ENCODE measurements at places on chromosomes 3 and 15. TPM values are rescaled to one million over a fixed set of nuclear protein-coding genes. Genes with fewer than 3 reads are reported as not detected.

DNA sequence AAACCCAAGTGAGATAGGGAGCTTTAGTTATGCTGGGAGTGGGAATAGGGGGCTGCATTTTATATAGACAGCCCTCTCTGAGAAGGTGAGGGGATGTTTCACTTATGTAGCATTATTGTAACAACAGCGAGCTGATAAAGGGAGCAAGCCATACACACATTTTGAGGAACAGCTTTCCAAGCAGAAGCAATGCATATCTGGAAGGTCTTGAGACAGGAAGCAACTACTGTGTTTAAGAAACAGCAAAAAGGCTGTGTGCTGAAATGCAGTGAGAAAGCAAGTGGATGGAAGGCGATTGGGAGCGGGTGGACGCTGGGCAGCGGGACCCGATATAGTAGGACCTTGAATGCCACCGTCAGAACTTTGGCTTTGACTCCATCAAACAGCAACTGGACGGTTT lies 155.9 kb upstream of the TBL1XR1 start:
- no peak for DNase-seq

DNA sequence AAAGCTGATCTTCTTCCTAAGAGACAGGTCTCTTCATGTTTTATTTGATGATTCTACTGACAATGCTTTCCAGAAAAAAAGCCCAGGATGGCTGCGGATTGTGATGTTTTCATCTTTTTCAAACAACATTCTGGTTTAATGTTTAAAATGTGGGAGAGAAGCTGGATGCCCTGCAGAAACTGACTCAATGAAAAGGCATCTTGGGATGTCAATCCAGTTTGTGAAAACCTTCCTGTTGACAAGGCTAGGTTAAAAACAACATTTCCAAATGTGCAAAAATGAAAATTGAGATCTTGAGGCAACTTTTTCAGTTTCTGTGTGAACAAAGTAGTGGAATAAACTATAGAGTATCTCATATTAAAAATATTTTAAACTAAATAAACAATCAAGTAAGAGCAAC lies 156.0 kb upstream of the MRPL3 start:
- DNase-seq = no peak

GRCh38 chr3:196872316-196872715 lies 4.6 kb downstream of the SENP5 start:
- DNase-seq = no peak

- DNase-seq = no peak
These were observed 85.0 kb downstream of the CYP19A1 start for GRCh38 chr15:51253366-51253765.

GRCh38 chr3:88640581-88640980 lies 466.8 kb upstream of the EPHA3 start:
- no peak for DNase-seq

- no peak for DNase-seq
These were observed 21.7 kb upstream of the UBL7 start for GRCh38 chr15:74482661-74483060.

Gene LOXL1
- total RNA-seq = 45.9 TPM

Gene STAC
- total RNA-seq = 3.7 TPM

Gene CCDC54
- not detected for total RNA-seq

Gene HGD
- total RNA-seq = not detected

Gene INKA1
- total RNA-seq = 4.1 TPM

Gene SKOR1
- total RNA-seq = not detected
